Activated naive CD4-positive, alpha-beta T cell treated with anti-CD3 and anti-CD28 coated beads, Interleukin-2, amount 10 ng/mL, durations not matched to agents 7 days and 5 days (primary cell): ENCODE measurements at places on chromosomes 11 and 22.

GRCh38 chr11:16779436-16779835, 41.0 kb downstream of the C11orf58 start:
- no peak for DNase-seq

- DNase-seq, result peak; percentile 43
These were observed 288.8 kb downstream of the CASP12 start for GRCh38 chr11:104609311-104610085.

GRCh38 chr11:114358716-114359115, 41.6 kb downstream of the C11orf71 start:
- no peak for DNase-seq

- DNase-seq, result no peak
These were observed 339.8 kb upstream of the NARS2 start for GRCh38 chr11:78914503-78914902.

DNA sequence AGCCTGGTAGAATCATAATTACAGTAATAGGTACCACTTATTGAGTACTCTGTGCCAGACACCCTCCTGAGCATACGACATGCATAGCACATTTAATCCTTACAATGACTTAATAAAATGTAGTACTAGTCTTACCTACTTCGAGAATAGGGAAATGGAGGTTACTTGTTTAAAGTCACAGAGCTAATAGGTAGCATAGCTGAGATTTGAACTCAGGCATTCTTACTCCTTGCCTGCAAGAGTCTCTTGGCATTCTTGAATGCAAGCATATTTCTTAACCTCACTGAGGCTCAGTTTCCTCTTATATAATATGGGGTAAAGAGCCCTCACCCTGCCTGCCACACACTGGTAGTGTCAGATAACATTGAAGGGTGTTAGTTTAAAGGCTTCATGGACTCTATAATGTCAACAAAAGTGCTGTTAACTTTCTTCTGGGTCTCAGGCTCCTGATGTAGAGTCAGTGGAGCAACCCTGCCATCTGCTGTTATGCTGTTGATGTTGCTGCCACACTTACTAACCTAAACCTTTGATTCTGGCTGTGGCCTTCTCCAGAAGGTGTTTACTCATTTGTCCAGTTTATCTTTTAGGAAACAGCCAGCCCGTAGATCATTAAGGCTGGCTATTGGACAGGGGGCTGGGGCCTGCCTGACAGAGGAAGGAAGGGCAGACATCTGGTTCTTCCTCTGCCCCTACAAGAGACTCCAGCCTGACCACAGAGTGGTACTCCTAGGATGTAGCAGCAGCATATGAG, 18.9 kb downstream of the LIMK2 start:
- peak; percentile 73 for DNase-seq

GRCh38 chr11:36711104-36711825, 113.2 kb upstream of the RAG2 start:
- no peak for DNase-seq

GRCh38 chr11:121328176-121328966, 35.8 kb downstream of the SC5D start:
- DNase-seq, result peak; percentile 64

DNA sequence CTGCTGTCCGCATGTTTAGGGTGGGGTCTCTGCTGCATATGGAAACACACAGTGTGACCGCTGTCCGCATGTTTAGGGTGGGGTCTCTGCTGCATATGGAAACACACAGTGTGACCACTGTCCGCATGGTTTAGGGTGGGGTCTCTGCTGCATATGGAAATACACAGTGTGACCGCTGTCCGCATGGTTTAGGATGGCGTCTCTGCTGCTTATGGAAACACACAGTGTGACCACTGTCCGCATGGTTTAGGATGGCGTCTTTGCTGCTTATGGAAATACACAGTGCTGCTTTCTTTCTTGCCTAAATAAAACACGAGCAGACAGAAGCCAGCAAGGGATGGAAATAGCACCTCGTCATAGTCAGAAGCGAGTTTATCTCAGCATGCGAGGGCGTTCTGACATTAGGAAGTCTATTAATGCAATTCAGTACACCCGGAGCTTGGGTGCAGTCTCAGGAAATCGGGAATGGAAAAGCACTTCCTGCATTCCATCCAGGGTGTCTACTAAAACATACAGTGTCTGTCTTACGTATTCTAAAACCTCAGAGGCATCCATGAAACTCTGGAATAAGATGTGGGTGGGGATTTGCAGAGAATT, 32.6 kb upstream of the TOLLIP start:
- DNase-seq, result no peak

DNA sequence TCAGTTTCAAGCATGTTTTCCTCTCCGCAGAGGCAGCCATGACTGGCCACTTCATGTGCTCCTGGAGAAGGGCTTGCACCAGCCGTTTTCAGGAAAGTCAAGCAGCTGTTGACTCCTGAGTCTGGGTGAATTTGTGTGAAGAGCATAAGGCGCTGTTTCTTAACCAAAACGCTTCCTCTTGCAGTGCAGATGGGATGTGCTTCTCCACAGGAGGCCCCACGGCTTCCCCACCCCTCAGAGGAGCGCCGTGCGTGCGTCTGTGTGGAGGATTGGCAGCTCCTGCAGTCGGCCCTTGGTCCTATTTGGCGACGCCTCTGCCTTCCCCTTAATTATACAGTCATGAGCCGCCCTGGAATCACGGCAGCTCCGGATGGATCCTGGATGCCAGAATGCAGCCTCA, 54.1 kb upstream of the B3GAT1 start:
- DNase-seq, result no peak

GRCh38 chr22:38148245-38148644, 33.4 kb downstream of the PLA2G6 start:
- DNase-seq, result no peak

GRCh38 chr22:22788460-22789037, 99.1 kb upstream of the IGLL5 start:
- no peak for DNase-seq

DNA sequence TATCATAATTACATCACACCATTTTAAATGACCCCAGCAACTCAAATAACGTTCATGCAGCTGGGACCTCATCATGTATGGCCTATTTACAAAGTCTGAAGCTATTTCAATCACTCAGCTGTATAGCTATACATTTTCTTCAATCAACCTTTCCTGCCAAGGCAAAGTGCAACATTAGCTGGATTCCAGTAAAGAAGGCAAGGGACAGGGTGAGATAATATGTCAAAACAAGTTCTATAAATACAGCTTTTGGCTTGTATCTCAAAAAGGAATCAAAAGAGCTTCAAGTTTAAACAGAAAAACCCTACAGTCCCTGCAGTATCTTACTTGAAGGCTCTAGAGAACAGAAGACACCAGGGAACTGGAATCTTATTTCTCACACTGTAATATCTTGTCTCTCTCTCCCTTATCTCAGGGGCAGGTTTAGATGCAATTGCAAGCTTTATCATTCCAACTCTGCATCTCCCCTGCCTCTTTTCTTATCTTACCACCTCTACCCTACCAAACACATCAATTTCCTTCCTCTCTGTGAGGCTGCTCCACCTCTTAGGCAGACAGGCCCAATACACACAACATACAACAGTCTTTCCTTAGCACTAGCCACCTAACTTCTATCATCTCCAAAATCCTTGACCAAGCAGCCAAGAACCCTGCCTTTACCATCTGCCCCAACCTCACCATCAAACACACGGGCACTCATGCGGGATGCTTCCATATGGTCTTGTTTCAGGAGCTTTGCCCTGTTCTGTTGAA, 34.5 kb downstream of the CELF1 start:
- DNase-seq, result no peak

DNA sequence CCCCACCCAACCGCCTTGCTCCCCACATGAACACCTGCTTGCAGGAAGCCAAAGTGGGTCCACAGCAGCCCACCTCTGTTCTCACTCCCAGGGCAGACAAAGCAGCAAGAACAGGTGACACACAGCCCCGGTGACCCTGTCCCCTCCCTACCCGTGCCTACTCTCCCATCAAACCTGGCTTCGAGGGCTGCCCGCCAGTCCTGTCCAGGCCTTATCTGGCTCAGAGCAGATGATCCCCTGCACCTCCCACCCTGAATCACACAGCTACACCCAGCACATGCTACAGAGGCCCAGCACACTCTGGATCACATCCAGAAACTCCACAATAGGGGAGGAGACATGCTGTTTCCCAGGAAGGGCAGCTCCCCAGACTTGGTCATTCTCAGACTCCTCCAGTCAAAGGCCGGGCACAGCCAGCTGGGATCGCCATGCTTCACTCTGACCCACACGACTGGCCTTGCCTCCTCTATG, 6.2 kb upstream of the RGL4 start:
- no peak for DNase-seq

- DNase-seq, result no peak
These were observed 1079.7 kb upstream of the TENM4 start for GRCh38 chr11:80520507-80520887.
